Activated T-cell treated with anti-CD3 and anti-CD28 coated beads for 1 hour (primary cell): ENCODE measurements at places on chromosomes 12 and 14.

DNA sequence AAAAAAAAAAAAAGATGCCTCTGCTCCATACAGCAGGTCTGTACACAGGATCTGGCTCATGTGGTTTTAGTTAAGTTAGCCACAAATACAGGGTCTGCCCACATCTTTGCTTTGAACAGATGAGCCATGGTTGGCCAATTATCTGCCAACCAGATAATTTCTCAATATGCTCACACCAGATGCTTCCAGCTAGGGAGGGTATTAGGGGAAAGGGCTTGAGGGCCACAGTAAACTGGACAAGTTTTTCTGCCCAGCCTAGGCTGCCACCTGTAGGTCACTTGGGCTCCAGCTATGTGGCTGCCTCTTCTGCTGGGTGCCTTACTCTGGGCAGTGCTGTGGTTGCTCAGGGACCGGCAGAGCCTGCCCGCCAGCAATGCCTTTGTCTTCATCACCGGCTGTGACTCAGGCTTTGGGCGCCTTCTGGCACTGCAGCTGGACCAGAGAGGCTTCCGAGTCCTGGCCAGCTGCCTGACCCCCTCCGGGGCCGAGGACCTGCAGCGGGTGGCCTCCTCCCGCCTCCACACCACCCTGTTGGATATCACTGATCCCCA lies 776 bp downstream of the RDH5 start:
- no peak for DNase-seq

- DNase-seq = no peak
Measured at GRCh38 chr12:107884769-107885694, 110.5 kb downstream of the ASCL4 start.

DNA sequence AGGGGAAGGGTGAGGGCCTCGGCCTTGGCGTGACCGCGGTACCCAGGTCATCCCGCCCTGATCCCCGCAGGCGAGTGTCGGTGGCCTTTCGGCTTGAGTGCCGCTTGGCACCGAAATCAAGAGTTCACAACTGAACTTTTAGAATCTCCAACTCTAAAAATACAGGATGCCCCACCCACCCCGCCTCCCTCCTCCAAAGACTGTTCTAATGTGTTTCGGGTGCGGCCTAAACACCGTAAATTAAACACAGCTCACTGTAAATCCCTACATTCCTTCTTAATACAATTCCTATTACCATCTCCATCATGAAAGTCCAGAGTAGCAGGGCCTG lies 11.4 kb downstream of the SCNN1A start:
- DNase-seq = peak; percentile 28

DNA sequence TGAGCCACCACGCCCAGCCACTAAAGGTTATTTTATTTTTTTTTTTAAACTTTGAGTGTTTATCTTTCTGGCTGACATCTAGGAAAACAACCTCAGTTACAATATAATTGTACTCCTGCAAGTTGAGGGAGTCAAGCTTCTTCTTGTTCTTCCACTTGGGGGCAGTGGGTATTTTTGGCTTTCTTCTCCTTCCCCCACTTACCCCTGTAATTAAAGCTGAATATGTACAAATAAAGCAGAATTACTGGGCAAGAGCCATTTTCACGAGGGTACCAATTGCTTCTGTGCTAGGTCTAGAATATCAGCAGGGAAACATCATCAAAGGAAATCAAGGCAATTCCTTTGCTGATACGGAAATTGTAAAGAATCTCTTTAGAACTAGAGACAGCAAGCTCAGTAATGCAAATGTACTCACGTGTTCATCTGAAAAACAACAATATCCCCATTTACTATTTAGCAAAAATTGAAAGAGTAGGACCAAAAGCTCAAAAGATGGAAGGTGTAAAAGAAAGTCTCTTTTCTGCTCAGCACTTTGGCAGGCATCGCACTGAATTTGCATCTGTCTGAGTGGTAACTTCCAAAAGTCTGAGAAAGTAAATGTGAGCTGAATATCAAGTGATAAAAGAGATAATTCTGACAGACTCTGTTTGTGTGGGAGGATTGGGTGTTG lies 72.8 kb downstream of the TAOK3 start:
- no peak for DNase-seq

- DNase-seq = no peak
Measured at GRCh38 chr14:58769011-58769643, 131.4 kb downstream of the DACT1 start.

GRCh38 chr12:41932470-41932991 lies 212.1 kb downstream of the GXYLT1 start:
- no peak for DNase-seq

GRCh38 chr14:93073358-93073707 lies 42.4 kb downstream of the ITPK1 start:
- DNase-seq = no peak

- DNase-seq = no peak
Measured at GRCh38 chr14:59150990-59151389, 37.5 kb upstream of the DAAM1 start.

DNA sequence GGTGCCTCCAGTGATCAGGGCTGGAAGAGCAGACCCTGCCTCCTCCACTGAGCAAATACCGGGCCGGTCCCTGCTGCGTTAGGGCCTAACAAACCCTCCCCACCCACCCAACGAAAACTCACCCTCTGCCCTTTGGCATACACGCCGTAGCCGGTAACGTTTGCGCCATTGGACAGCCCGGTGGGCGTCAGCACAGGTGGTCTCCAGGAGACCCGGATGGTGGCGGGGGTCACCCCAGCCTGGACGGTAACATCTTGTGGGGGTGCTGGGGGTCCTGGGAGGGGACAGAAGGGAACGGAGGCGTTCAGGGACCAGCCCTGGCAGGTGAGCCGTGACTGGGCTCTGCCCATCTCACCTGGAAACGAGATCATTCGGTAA lies 100.5 kb downstream of the PIWIL1 start:
- DNase-seq = no peak

DNA sequence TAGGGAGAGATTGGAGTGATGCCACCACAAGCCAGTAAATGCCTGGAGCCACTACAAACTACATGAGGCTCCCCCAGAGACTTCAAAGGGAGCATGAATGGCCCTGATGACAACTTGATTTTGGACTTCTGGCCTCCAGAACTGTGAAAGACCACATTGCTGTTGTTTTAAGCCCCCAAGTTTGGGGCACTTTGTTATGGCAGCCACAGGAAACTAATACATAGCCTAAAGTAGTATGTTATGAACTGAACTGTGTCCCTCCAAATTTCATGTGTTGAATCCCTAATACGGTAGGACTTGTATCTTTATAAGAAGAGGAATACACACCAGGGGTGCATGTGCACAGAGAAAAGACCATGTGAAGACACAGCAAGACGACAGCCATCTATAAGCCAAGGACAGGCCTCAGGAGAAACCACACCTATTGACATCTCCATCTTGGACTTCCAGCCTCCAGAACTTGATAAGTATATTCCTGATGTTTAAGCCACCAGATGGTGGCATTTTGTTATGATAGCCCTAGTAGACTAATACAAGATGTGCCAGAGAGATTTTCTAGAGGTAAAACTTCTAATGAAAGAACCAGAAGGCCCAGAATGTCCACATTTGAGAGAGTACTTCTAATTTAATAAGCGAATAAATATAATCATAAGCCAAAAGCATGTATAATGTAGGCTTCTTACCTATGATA lies 127.1 kb upstream of the BMP4 start:
- DNase-seq = no peak

- DNase-seq = no peak
Measured at GRCh38 chr14:77607741-77608302, 8.6 kb downstream of the SPTLC2 start.

DNA sequence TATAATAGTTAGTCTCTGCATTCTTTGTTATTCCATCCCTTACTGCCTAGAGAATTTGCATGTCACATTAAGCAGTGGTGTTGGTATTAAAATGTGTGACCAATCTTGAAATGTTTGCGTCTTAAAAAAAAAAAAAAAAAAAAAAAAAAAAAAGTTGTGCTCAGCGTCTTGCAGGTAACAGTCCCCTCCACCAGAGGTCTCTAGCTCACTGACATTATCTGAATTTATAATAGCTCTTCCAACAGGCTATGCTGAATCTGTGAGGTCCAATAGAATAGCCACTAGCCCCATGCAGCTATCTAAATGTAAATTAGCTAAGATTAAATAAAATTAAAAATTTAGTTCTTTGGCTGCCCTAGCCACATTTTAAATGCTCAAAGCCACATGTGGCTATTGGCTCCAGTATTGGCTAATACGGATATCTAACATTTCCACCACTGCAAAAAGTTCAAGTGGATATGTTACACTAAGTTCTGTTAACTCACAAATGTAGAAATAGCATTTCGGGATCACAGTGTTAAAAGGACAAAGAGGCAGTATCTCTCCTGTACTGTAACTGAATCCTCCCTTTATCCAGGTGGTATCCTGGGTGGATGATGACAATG lies 28.7 kb downstream of the NKX2-8 start:
- no peak for DNase-seq

DNA sequence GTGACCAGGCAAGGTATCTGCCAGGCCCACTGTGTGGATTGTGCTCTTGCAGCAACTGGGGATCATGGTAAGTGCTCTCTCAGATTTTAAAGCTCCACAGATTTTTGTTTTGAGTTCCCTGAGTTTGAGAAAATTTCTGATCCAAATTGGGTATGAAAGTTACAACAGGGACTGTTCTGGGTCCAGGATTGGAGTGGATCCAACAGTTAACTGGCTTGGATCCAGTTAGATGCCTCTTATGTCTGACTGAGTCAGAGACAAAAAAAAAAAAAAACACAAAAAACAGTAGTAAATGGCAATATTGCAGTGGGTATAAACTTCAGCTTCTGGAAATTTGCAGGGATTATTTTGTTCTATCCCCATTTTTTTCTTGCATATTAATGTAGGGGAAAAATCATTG lies 598.8 kb downstream of the C12orf50 start:
- DNase-seq = no peak

- DNase-seq = no peak
Measured at GRCh38 chr14:96797582-96798349, 584 bp downstream of the VRK1 start.

DNA sequence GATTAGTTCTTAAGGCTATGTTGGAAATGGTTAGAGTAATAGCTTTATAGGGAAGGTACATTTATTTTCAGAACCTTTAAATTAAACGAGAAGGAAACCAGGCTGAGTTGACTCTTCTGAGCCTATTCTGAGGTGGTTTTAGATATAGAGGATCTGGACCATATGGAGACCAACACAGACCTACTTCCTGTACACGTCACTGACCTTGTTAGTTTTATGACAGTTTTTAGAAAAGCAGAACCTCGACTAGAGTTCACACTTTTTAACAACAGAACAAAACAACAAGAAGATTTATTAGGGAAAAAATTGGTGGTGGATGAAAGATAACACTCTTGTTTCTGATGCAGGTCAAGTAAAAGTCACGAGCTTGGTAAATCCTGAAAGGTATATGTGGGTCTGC lies 107.1 kb downstream of the NPAS3 start:
- DNase-seq = no peak
